ENCODE measurements at places on chromosomes 4 and X.
A peak's percentile ranks its signal among the peaks of the same experiment; 100 is the strongest.

DNA sequence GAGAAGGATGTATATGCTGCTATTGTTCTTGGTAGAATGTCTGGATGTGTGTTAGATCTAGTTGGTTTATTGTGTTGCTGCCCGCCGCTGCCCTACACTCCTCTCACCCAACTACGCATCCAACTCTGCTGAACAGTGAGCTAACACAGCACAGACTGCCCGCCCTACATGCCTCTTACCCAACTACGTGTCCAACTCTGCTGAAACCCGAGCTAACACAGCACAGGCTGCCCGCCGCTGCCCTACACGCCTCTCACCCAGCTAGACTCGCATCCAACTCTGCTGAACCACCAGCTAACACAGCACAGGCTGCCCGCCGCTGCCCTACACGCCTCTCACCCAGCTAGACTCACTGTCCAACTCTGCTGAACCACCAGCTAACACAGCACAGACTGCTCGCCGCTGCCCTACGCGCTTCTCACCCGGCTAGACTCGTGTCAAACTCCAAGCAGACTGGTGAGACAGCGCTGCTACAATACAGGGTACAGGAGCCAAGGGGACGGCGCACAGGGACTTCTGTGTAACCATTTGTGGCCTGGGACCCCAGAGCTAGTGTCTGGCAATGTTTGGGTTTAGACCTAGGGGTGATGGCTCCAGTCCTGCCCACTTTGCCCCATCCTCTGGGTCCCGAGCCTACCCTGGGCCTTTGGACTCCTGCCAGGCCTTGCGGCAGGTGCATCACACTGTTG, 11.6 kb upstream of the CTBP1 start:
- no peak for DNase-seq

- DNase-seq: no peak
These were observed 183.2 kb downstream of the RAP1GDS1 start for GRCh38 chr4:98444371-98444770.

GRCh38 chr4:169253904-169254303, 16.9 kb downstream of the SH3RF1 start:
- DNase-seq: no peak

DNA sequence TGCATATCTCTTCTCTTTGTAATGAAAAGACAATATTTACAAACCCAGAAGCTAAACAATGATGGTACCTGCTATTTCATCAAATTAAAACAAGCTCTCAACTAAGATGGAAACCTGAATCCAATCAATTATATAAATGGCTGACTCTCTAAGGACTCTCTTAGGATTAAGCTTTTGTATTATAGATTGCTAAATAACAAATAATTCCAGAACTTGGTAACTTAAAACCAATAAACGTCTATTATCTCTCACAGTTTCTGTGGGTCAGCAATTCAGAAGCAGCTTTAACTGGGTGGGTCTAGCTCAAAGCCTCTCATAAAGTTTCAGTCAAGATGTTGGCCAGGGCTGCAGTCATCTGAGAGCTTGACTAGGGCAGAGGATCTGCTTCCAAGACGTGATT, 12.4 kb downstream of the PHKA2 start:
- DNase-seq: no peak

GRCh38 chr4:46441136-46441859, 51.4 kb upstream of the GABRA2 start:
- no peak for DNase-seq

GRCh38 chr4:30386266-30386895, 333.8 kb upstream of the PCDH7 start:
- no peak for DNase-seq

- DNase-seq: no peak
These were observed 316.7 kb upstream of the DIPK2B start for GRCh38 chrX:45517090-45517973.

- DNase-seq: no peak
These were observed 163.0 kb downstream of the FRMPD4 start for GRCh38 chrX:12301288-12301687.

DNA sequence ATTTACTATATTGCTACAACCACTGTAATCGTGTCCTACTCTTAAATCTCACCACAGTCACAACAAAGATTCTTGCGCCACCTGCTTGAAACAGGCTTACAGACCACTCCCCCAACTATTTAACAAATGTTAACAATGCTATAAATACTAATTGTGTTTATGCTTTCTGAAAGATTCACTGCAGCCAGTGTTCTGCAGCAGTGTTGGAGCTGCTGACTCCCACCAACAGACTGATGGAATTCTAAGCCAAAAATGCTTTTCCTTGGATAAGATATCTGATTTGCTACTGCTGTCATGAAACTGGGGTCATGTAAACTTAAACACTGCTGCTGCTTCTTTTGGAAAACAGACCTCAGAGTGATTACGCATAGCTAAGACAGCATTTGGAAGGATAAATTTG, 244.2 kb upstream of the MAB21L2 start:
- DNase-seq: no peak

GRCh38 chrX:134671294-134671693, 13.0 kb upstream of the PLAC1 start:
- no peak for DNase-seq

- DNase-seq: no peak
These were observed 59.8 kb downstream of the CASK start for GRCh38 chrX:41863343-41864203.

DNA sequence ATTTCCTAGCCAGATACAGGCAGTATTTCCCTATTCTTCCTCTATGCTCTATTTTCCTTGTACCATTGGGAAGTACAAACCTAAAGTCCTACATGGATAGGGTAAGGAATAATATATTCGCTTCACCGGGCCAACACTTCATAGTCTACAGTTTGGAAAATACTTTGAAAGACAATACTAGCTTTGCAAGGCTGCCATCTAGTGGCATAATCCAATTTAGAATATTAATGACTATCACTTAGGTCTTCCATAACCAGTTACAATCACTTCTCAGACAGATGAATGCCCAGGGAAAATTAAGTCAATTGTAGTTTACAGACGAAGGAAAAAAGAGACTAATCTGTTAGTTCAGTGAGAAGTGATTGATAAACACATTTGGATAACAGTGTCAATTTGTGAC, 141.0 kb upstream of the FAM47C start:
- no peak for DNase-seq

DNA sequence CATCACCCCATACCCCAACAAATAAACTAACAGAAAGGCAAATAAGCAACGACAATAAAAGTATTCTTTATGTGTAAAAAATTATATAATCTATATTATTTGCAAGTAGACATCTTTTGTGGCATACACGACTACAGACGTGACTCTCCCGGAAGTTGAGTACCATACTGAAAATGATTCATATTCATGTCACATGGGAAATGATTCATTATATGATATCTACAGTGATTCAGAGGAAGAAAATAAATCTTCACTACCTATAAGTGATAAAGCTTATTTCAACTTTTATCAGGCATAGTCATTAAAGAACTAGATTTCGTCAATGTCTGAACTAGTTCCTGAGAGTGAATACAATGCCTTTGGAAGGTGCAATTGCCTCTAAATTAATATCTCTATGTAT, 4.6 kb upstream of the ANTXR2 start:
- DNase-seq: no peak

DNA sequence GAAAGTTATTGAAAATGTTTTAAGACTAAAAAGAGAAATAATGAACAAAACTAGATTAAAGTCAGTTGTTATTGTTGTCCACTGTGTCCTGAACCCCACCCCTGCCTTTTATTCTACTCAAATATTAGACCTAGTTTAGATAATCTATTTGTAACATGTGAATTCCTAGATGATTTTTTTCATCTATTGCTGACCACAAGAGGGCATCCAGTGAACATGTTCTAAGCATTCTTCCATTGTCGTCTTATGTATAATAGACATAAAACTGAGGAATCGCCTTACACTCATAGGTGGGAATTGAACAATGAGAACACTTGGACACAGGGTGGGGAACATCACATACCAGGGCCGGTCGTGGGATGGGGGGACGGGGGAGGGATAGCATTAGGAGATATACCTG, 36.4 kb upstream of the HPRT1 start:
- DNase-seq: no peak

GRCh38 chr4:4226606-4227438, at the start of gene OTOP1:
TSS of gene OTOP1 (minus strand) at chr4:4226929. CDS start at chr4:4226864, 65 bp downstream.
- DNase-seq: no peak

GRCh38 chr4:48153791-48154550, 19.9 kb upstream of the TXK start:
- DNase-seq: no peak

DNA sequence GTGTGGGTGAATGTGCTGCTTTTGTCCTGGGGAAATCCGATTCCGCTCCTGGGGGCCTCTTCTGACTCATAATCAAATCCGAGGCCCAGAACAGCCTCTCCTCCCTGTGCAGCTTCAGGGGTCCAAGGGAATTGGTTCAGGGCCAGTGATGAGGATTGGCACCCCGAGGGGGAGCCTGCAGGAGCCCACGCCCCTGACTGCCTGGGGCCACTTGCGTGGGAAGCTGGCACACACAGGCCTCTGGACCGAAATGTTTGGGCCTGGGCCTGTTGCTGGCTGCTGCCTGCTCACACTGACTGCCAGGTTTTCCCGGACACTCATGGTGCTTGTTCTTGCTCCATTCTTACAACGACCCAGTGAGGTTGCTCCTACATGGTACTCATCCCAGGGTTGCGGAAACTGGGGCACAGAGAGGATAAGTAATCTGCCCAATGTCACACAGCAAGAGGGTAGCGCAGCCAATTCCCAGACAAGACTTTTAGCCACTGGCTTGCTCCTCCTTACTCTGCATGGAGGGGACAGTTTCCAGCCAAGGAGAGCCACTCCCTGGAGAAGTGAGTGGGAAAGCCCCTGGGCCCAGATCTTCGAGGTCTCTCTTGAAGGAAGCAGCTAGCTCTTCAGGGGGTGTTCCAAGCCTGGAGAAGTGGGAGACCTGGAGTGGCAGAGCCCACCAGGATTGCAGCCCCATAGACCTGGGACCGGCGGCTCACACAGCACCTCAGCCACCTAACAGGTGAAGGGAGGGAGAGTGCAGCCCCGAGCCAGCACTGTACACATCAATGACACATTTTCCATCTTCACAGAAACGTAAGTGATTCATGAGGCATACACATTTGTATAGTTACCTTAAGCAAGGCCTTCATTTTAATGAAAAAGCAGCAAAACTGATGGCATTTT, 20.3 kb downstream of the CFAP99 start:
- no peak for DNase-seq

DNA sequence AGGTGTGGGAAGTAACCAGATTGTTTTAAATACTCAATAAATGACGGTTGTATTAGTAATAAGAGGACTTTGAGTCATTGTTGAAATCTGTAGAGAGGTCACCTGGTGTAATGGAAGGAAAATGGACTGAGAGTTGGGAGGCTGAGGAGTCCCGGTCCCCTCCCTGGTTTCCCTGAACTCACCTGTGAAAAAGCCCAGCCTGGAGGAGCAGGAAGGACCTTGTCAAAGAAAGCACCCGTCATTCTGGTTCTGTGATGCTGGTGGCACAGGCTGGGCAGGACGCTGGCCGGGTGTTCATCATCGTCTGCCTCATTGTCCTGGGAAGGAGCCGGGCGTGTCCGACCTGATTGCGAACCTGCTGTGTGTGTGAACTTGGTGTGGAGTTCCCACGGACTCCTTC, 70.8 kb downstream of the SORCS2 start:
- no peak for DNase-seq

DNA sequence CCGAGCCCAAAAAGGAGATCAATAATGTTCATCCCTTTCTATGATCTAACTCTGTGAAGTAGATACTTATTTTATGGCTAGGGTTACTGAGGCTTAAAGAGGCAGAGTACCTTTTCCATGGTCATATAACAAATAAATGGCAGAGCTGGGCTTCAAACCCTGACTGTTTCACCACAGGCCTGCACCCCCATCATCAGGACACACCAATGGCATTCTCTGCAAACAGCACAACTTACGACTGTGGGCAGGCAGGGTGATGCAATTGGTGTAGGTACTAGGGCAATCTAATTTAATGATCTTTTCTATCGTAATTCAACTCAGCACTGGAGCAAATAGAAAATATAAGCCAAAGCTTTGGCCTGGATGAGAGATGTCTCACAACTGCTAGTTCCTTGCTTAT, 118.8 kb upstream of the CBR4 start:
- DNase-seq: no peak

DNA sequence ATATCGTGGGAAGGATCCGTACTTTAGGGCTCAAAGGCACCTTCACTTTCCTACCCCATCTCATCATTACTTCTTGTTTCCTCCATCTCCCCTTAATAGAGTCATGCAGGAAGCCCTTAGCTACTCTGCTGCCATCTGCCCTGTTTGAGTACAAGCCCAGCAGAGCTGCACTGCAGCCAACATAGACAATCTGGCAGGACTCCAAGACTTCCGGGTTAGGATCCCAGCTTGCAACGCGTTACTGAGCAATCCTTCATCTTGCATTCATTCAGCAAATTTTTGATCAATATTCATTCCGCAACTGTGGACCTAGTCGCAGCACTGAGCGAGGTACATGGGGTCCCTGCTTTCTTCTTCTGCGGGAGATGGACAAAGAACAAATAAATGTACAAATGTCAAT, 344.9 kb downstream of the BCOR start:
- peak; percentile 26 for DNase-seq

GRCh38 chr4:145909281-145909715, 29.3 kb downstream of the ZNF827 start:
- DNase-seq: no peak

DNA sequence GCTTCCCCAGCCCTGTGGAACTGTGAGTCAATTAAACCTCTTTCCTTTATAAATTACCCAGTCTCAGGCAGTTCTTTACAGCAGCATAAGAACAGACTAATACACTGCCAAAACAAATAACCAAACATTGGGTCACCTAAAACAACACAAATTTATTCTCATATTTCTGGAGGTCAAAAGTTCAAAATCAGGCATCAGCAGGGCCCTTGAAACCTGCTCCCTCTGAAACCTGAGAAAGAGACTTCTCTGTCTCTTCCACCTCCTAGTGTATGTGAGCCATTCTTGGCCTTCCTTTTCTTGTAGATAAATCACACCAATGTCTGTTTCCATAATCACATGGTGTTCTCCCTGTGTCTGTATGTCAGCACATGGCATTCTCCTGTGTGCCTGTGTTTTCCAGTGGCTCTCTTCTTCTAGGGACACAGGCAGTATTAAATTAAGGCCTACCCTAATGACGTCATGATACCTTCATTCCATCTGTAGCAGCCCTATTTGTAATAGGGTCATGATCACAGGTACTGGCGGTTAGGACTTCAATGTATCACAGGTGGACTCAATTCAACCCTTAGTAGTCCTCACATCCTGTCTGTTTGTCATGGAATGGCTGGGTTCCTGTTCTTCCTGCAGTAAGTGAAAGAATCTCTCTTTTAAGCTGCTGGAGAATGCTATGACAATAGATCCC, 147.3 kb upstream of the CLNK start:
- DNase-seq: no peak

- DNase-seq: no peak
These were observed 107.0 kb downstream of the NFKB1 start for GRCh38 chr4:102608190-102608589.

DNA sequence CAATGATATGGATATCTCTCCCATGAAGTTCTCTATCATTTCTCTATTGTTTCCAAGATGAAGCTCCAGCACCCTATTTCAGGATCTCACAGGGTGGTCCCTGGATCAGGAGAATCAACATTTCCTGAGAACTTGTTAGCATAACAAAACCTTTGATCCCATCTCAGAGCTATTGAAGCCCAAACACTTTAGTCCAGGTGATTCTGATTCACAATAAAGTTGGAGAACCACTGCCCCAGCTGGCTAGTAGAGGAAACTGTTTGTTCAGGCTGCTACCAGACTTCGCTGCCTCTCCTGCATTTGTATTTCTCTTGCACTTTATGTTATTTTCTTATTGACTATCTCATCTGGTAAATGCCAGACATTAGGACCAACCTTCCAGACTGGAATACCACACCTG, 65.4 kb downstream of the CEP44 start:
- DNase-seq: no peak

GRCh38 chrX:154596290-154596929, 11.5 kb downstream of the CTAG1A start:
- DNase-seq: no peak

Data from anterior cingulate cortex (tissue), 58 donors.